Right renal cortex interstitium (tissue), 3 donors: ENCODE measurements at places on chromosomes 2 and 18.

DNA sequence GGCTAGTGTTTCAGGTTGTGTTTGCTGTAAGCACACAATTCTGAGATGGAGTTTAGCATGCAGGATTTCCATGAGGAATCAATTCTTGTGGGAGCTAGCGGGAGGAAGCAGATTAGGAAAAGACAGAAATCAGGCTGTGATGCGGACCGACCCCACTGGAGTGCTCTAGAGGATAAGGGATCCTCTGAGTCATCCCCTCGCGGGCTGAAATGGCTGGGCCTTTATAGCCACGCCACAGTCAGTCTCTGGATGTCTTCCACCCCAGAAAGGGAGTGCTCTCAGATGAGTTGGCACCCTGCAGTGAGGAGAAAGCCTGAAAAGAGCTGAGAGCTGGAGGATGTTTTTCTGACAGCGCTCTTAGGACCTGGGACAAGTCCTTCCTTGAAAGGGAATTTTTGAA is 102.4 kb downstream of the GALNT3 start:
- DNase-seq: no peak

DNA sequence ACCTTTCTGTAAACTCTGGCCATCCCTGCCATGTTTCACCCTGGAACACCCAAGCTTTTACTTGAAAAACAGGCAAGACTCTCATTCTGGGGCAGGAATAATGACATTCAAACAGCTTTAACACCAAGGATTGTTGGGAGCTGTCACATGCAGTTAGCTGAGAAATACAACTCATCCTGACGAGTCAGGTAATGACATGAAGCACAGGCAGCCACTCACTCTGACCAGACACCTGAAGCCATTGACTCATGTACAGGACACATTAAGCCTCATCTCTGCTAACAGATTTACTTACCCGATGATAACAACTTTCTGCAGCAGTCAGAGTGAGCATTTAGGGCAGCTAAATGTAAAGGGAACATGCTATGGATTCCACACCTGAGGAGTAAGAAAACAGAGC is 163.1 kb upstream of the PGAP1 start:
- DNase-seq: no peak

- DNase-seq: no peak
Observed at GRCh38 chr2:178331474-178332432, 119.2 kb downstream of the PRKRA start.

DNA sequence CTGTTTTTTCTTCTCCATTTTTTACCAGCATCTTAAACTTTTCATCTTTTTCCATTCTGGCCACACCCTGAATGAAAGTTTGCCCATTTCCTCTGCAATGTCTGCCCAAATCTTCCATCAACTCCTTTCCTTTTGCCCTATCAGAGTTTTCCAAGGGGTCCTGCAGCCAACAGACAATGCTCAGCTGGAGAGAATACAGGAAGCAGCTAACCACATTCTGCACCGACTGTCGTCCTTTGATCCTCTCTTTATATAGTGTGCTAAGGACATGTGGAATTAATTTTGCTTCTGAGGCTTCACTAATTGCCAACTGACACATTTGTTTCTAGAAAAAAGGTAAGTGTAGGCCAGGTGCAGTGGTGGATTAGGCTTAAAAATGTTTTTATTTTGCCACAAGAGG is 50.5 kb upstream of the DLX2 start:
- DNase-seq: no peak

DNA sequence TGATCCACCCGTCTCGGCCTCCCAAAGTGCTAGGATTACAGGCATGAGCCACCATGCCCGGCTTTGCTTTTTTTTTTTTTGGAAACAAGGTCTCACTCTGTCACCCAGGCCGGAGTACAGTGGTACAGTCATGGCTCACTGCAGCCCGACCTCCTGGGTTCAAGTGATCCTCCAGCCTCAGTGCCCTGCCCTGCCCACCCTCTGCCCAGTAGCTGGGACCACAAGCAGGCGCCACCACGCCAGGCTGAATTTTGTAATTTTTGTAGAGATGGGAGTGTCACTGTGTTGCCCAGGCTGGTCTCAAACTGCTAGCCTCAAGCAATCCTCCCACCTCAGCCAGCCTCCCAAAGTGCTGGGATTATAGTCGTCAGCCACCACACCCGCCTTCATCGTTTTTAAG is 11.6 kb upstream of the PSD4 start:
- no peak for DNase-seq

GRCh38 chr18:60090170-60090569 is 190.4 kb downstream of the PMAIP1 start:
- DNase-seq: no peak

GRCh38 chr18:10486362-10486761 is 31.9 kb downstream of the APCDD1 start:
- DNase-seq: no peak

DNA sequence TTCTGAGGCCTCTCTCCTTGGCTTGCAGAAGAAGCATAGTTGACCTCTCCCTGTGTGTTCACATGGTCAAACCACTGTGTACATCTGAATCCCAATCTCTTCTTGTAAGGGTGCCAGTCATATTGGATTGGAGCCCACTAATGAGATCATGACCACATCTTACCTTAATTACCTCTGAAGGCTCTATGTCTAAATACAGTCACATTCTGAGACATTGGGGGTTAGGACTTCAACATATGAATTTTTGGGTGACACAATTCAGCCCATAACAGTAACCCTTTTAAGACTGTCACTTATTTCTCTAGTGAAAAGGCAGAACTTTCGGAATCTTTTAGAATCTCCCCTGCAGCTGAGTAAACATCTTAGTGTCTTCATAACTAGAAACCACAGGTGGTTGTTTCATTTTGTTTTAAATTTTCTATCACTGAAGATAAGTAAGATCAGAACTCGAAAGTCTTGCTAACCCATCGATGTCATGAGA is 33.3 kb downstream of the BMP10 start:
- DNase-seq: no peak

GRCh38 chr2:163044114-163044513 is 205.5 kb upstream of the KCNH7 start:
- DNase-seq: no peak
